ENCODE measurements at places on chromosomes 1 and 21.
A peak's percentile ranks its signal among the peaks of the same experiment; 100 is the strongest.

- no peak for DNase-seq
These were observed 3.7 kb downstream of the MIGA1 start for GRCh38 chr1:77783141-77783540.

GRCh38 chr1:99571092-99571734 lies 74.7 kb upstream of the PALMD start:
- DNase-seq = no peak

DNA sequence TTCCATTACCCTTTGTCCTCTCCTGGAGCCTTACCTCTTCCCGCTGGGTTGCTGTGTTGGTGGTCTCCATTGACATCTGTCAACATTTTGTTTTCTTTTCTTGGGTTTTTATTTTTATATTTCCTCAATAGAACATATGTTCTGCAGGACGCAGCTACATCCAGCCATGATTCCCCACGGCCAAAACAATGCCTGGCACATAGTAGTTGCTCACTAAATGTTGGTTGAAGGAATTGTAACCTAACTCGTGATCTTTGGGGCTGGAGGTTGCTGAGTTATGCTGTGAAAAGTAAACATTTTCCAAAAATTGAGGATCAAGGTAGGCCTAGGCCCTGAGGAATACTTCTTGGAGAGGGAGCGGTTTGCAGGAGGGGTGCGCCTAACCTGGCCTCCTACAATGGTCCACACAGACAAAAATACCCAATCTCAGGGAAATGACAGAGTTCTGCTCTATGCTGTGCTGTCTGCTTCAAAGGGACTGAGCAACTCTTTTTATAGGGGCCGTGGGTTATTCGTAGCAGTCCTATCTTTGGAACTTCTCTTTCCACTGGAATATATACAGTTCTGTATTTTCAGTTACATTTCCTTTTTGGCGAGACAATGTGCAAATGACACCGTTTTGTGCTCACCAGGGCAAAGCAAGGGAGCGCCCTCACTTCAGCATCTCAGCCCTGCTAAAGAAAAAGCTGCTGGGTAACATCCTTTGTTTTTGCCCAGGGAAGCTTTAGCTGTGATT lies 1.4 kb downstream of the PDPN start:
- DNase-seq = no peak

DNA sequence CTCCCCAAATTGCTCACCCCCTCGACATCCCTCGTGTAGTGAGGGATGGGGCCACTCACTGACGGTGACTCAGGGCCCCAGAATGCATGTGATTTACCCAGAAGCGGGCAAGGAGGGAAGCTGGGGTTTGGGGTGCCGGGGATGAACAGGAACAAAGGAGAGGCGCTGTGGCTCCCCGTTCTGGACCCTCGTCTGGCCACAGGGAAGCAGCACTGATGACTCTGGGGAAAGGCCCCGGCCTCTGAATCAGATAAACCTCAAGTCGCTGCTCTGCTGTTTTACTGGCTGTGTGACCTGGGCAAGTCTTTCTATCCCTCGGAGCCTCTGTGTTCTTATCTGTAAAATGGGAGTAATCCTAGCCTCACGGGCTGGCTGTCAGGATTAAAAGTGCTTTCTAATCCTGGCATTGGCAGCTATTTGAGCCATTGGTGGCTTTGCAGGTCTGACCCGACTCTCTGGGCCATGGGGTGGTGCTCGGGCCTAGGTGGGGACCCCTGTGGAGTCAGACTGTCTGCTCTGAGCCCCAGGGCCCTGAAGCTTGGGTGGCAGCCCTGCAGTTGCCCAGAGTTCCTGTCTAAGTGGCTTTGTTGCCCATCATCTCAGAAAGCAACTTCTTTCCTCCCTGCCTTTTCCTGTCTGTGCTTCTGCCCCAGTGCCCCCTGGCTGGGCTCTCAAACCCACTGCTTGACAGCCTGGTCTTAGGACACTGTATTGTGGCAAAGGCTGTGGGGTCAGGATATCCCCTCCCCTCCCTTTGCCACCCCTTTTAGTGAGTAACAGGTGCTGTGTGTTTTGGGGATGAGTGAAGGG lies 5.5 kb downstream of the TNFRSF1B start:
- no peak for DNase-seq

DNA sequence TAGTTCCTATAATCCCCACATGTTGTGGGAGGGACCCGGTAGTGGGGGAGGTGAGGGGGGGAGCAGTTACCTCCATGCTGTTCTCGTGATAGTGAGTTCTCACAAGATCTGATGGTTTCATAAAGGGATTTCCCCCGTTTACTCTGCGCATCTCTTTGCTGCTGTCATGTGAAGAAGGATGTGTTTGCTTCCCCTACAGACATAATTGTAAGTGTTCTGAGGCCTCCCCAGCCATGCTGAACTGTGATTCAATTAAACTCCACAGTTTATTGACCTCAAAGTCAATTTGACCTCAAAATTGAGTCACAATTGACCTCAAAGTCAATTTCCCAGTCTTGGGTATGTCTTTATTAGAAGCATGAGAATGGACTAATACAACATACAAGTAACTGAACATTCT lies 19.7 kb downstream of the DPH5 start:
- no peak for DNase-seq

DNA sequence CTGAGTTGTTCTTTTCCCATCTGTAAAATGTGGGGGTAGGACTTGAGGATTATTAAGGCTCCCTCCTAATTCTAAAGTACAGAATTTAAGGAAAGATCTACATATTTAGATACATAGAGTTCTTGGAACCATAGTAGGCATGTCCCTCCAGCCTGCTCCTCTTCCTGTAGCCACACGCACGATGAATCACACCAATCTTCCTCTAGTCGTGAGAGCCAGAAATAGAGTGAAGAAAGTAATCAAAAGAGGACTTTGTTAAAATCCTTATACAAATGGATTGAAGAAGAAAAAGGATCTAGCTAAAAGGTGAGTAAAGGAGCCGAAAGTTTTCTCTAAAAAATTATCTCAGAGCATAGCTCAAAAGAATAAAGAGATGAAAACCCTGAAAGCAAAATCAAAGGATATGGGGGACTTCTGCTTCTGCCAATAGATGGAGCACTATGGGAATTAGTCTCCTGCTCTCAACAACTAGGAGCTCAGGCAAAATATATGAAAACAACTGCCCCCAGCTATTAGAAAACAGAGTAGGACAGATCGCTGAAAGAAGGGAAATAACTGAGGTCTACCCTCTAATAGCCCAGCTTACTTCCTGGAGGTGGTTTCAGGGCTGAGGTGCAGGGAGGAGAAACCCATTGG lies 8.5 kb downstream of the C1orf141 start:
- peak; percentile 26 for DNase-seq

DNA sequence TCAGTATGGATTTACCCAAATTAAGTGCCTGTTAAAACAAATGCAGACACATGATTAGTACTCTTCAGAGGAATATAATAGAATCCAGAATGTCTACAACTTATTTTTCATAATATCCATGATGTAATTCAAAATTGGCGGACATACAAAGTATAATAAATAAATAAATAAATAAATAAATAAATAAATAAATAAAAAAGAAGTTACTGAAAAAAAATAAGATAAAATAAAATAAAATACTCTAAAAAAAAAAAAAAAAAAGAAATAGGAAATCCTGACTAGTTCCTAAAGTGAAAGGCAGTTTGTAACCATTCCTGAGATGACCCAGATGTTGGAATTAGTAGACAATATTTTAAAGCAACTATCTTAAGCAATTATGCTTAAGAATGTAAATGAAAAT lies 219.0 kb upstream of the SPAG17 start:
- no peak for DNase-seq

DNA sequence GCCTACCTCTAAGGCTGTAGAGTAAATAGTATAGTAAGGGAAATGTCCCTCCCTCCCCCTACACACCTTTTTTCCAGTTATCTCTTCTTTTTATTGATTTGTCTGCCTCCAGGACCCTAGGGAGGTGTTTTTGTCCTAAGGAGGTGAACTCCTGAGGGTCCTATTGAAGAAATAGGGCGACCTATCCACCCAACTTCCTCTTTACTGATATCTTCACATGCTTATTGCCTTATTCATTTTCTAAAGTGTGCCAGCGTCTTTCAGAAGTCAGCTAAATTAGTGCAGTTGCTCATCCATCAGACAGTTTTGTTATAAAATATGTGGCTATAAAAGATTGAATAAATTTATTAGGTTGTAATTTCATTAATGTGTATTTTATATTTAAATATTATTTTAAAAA lies 5.9 kb downstream of the BACH1 start:
- peak; percentile 40 for DNase-seq

GRCh38 chr1:202072211-202072765 lies 50.4 kb upstream of the GPR37L1 start:
- DNase-seq = no peak

- no peak for DNase-seq
These were observed 4.5 kb upstream of the EDEM3 start for GRCh38 chr1:184759112-184759511.

- no peak for DNase-seq
These were observed 29.7 kb downstream of the ADARB1 start for GRCh38 chr21:45103971-45104520.

GRCh38 chr1:193181536-193181935 lies 4.9 kb downstream of the B3GALT2 start:
- DNase-seq = no peak

GRCh38 chr1:172720339-172720738 lies 61.4 kb downstream of the FASLG start:
- no peak for DNase-seq

GRCh38 chr1:44154049-44154448 lies 12.6 kb upstream of the KLF18 start:
- DNase-seq = no peak

GRCh38 chr1:40786171-40786994 lies 2.8 kb downstream of the KCNQ4 start:
- no peak for DNase-seq

DNA sequence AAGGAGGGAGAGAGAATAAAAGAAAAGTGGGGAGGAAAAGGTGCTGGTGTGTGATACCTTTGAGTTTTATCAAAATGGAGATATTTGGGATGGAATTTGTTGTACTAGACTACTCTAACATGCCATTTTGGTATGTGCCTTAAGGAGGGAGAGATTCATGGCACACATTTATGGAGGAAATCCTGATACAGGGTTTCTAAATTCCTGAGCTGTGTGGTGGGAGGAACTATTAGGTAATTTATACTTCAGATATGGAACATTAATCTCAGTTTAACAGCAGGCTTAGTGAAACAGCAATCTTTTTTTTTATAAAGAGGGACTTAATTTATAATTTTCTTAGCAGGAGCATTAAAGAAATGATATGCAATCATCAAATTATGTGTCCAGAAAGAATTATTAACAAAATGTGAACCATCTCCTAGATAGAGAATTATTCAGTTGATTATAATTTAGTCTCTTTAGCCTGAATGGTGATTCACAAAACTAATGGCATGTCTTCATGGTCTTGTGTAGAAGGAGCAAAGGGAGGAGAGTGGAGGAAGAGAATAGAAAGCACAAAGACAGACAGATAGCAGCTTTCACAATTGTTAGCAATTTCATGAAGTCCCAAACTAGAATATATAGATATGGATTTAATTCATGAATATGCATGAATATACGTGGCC lies 301.6 kb downstream of the HLX start:
- DNase-seq = no peak

- no peak for DNase-seq
These were observed 26.1 kb downstream of the WNT9A start for GRCh38 chr1:227921461-227922185.

GRCh38 chr1:93448983-93449804 lies 1.3 kb downstream of the FNBP1L start:
- peak; percentile 30 for DNase-seq

- no peak for DNase-seq
These were observed 53.0 kb downstream of the MAB21L3 start for GRCh38 chr1:116164150-116164549.

DNA sequence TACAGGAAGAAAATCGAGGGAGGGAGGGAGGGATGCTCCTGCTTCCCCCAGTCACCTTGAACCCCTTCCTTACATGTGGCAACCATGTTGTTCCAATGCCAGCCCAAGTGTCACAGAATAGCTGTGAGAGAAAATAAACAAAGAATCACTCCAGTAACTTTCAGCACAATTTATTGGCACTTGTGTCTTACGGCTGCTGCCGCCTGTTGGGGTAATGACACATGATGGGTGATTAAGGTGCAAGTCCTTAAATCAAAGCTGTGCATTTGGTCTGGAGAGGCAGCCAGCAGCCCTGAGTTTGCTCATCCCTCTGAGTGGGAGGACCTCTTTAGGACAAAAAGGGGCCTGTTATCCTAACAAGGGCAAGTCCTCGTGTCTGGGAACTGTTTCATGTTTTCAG lies 377.7 kb downstream of the PCP4 start:
- DNase-seq = no peak

DNA sequence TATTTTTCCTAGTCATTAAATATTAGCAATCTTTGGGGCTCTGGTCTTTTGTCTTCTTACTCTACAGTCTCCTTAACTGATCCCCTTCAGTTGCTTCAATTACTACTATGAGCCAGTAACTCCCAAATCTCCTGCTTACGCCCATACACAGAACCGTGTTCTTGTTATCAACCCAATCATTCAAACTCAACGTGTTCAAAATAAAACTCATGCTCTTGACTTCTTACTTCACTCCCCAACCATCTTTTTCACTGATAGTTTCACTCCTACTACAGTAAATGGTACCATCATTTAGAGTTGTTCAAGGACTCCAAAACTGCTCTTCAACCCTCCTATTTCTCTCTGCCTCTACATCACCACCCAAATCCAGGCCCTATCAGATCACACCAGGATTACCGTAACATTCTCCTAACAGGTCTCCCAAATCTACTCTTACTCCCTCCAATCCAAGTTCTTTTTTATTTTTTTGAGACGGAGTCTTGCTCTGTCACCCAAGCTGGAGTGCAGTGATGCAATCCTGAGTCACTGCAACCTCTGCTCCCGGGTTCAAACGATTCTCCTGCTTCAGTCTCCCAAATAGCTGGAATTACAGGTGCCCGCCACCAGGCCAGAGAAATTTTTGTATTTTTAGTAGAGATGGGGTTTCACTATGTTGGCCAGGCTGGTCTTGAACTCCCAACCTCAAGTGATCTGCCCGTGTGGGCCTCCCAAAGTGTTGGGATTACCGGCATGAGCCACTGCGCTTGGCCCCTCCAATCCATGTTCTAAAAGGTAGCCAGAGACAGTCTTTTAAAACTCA lies 3.0 kb downstream of the YARS1 start:
- no peak for DNase-seq

DNA sequence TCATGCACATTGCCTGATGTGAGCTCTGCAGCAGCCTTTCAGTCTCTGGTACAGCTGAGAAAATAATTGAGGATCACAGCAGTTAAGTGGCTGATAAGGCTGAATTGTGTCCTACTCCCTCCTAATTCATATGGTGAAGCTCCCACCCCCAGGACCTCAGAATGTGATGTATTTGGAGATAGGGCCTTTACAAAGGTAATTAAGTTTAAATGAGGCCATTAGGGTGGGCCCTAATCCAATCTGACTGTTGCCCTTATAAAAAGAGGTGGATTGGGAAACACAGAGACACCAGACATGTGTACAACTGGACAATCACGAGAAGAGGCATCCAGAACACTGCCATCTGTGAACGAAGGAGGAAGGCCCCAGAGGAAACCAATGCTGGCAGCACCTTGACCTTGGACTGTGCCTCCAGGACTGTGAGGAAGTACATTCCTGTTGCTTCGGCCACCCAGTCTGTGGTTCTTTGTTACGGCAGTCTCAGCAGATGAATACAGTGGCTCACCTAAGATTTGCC lies 148.1 kb downstream of the TRABD2B start:
- DNase-seq = no peak

GRCh38 chr1:192438737-192439136 lies 121.9 kb downstream of the RGS21 start:
- DNase-seq = no peak

- DNase-seq = no peak
These were observed 238.8 kb downstream of the ST6GALNAC3 start for GRCh38 chr1:76313304-76313703.
